CD8-positive, alpha-beta T cell (primary cell): ENCODE measurements at places on chromosomes 7 and 10. TPM values are rescaled to one million over a fixed set of nuclear protein-coding genes. Genes with fewer than 3 reads are reported as not detected.

DNA sequence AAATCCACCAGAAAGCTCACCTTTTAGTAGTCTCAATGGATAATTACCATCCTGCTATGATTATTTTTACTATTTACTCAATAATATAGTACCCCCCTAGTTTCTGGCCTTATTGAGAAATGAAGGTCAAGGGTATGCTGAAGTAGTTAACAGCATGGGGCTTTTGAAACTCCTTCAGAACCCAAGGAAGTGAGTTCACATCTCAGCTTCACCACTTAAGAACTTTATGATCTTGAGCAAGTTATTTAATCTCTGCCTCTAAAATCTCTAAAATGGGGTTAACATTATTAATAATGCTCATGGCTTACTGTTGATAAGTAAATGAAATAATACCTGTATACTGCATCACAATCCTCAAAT is 5.8 kb downstream of the MTPN start:
- no peak for DNase-seq

GRCh38 chr10:91034042-91034441 is 113.2 kb upstream of the ANKRD1 start:
- DNase-seq = peak; percentile 76

DNA sequence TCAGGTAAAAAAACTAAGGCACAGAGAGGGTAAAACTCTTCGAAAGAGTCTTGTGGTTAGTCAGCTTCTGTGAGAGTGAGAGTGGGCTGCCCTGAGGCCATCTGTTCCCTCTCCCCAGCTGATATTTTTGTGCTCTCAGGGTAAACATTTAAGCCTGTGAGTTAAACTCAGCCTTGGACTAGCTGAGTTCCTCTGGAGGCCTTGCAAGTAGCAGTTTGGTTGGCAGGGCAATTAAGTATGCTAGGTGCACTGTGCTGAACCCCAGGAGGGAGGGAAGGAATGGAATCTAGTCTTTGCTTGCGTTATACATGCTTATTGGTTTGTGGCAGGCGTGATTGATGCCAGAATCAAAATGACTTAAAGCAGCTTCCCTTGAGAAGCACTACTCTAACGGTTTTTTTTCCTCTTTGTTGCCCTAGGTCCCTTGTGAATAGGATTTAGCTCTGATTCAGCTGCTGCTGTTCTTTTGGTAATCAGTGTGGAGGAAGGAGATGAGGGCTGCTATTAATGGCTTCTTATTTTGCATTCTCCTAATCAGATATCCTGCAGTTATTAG is 140.2 kb downstream of the AUTS2 start:
- DNase-seq = no peak

GRCh38 chr7:81433692-81434331 is 336.0 kb downstream of the HGF start:
- no peak for DNase-seq

GRCh38 chr10:104109908-104110662 is 11.9 kb upstream of the SFR1 start:
- DNase-seq = no peak

DNA sequence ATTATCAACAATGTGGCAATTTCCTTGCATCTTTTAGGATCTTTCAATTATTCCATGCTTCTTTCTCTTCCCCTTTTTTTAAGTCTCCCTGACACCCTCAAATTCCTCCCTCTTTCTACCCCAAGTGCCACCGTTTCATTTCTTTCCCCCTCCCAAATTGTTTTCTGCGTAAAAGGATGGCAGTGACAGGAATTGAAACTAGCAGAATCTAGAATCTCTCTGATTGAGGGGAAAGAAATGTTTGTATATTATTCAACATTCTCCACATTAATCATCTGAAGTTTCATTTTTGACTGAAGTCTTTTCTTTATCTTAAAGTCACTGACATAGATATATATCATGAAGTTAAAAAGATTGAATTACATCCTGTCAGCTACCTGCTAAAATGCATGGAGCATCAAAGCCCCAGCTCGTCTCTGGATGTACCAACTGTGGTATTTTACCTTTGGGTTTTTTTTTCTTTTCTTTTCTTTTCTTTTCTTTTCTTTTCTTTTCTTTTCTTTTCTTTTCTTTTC is 633.5 kb downstream of the SORCS3 start:
- DNase-seq = no peak

- DNase-seq = no peak
Measured at GRCh38 chr10:132282667-132283603, 24.8 kb downstream of the STK32C start.

DNA sequence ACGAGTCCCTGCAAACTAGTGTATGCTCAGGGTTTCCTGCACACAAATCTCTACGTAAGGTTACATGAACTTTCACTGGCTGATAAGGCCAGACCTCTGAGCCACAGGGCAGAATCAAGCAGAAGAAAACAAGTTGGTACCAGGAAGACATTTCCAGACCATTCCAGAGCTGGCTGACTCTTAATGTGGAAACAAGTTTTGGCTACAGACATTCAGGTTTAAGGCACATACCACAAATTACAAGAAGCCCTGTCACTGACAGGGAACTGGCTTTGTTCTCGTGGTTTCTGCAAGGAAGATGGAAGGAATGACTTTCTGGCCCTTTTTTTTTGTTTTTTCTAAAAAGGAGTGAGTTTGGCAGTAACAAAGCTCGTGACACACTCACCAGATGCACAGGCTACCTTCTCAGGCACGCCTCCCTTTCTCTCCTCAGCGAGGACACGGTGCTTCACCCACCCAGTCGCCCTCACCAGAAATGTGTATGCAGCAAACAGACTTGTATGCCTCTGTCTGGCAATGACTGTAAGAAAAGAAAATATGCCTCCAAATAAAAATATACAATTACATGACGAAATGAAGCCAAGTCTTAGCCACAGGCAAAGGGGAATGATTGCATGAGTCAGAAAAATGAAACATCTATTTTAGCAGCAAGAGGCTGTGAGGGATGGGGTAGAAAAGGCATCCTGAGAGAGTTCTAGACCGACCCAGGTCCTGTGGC is 22.6 kb downstream of the PLAC9 start:
- no peak for DNase-seq

DNA sequence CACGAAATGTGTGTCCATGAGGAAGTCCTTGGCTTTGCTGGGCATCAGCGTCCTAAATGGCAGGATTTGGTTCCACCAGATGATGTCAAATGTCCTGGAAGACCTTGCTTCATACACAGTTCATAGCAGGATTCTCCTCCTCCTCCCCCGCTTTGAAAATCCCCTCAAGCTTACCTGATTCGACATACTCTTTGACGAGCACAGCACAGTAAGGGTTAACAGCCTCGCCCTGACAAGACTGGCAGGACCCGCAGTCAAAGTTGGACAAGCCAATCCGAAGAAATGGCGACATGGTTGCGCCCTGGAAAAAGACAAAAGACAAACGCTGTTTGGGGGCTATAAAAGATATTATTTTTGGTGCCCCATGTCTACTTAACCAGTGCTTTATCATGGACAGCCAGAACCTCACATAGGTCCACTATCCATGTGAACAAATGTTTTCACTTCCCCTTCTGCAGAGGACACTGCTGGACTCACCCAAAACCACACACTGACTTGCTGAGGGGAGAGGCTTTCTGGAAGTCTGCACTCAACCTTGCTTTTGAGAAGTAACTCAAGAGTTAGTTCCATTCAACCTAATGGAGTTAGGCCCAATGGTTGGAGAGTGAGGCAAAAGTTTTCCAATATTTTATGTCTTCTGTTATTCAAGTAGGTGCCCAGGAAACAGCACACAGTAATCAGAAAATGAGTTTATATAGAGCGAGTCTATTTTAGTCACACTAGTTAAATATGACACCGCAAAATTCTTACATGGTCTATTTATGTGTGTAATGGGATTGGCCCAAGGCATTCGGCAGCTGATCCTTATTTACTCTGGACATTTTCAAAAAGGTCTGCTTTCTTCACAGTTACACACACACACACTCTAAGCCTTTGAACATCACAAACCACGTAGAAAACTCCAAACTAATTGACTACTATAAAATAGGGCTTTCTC is 65.0 kb downstream of the PRKCQ start:
- DNase-seq = no peak

SLC18A3 gene
- total RNA-seq = not detected

GRCh38 chr7:39633563-39634477 is 10.4 kb downstream of the RALA start:
- DNase-seq = peak; percentile 47

GRCh38 chr7:45026984-45027773 is 27.2 kb downstream of the CCM2 start:
- peak; percentile 60 for DNase-seq

DNA sequence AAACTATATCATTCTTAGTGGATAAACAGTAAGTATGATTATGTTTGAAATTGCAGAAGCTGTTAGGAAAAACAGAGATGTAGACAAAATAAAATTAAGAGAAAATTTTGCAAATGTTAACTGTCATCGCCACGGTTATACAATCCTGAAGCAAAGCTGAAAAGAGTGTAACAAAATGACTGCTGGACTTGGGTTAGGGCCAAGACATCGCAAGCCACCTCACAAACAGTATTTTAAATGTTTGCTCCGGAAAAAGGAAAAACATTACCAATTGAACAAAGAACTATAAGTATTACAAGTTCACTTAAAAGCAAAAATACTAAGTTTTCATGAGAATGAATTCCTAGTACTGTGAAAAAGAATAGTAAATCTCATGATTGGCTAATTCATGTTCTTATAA is 60.0 kb downstream of the FAM13C start:
- DNase-seq = no peak

CALCR gene
- total RNA-seq = not detected

DNA sequence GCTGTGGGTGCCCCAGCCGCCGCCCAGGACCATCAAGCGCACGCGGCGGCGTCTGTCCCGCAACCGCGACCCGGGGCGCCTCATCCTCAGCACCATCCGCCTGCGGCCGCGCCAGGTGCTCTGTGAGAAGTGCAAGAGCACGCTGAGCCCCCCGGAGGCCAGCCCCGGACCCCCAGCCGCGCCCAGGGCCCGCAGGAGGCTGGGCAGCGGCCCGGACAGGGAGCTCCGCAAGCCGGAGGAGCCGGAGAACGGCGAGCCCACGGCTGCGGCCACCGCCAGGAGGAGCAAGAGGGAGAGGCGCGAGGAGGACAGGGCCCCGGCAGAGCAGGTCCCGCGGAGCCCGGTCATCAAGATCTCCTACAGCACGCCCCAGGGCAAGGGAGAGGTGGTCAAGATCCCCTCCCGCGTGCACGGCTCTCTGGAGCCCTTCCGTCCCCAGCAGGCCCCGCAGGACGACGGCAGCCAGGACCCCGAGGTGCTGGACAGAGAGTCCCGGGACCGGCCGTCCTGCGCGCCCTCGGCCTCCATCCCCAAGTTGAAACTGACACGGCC is 8.0 kb downstream of the PWWP2B start:
- DNase-seq = no peak

OR9A2 gene
- total RNA-seq = not detected

BTAF1 gene
- 90.7 TPM for total RNA-seq

SNCG gene
- not detected for total RNA-seq

DNA sequence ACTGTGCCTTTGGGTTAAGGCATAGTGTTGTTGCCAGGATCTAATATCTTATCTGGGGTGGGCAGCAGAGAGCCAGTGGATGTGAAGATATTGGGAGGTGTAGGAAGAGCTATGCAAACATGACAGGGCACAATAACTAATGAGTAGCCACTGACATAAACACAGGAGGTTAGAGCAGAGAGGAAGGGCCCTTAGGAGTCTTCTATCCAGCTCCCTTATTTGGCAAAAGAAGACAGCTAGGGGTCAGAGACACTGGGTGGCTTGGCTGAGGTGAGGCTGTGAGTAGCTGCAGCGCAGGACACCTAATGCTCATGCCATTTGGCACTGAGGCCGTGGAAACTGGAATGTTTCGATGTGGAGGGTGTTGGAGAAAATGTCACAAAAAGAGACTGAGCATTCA is 176.3 kb upstream of the TCF7L2 start:
- no peak for DNase-seq

- DNase-seq = no peak
Measured at GRCh38 chr10:119026301-119027110, 3.0 kb upstream of the NANOS1 start.

CFAP46 gene
- total RNA-seq = not detected

DNA sequence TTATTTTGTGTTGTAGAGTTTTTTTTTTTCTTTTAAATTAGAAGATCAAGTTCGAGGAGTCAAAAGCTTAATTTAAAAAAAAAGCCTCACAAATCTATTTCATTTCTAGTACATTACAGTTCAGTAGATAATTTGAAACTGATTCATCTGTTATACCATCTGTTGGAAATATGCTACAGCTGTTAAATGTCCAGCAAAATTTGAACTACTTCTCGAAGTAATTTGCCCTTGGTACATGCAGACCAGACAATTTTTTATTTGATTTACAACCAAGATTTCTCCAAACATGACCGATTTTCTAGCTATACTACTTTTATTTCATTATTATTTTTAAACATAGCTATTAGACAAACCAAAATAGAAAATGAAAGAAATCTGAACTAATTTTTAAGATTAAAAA is 647.9 kb downstream of the CNTNAP2 start:
- DNase-seq = no peak

- no peak for DNase-seq
Measured at GRCh38 chr7:152395112-152395511, 40.7 kb downstream of the KMT2C start.

NUTM2A gene
- total RNA-seq = 0.35 TPM

GRCh38 chr7:153886506-153887441 is 165.4 kb upstream of the DPP6 start:
- no peak for DNase-seq
